ENCODE measurements at places on chromosomes 16 and 17. TPM values are rescaled to one million over a fixed set of nuclear protein-coding genes. Genes with fewer than 3 reads are reported as not detected.

GRCh38 chr17:39639566-39640458, 2.9 kb downstream of the STARD3 start:
- DNase-seq = no peak

DNA sequence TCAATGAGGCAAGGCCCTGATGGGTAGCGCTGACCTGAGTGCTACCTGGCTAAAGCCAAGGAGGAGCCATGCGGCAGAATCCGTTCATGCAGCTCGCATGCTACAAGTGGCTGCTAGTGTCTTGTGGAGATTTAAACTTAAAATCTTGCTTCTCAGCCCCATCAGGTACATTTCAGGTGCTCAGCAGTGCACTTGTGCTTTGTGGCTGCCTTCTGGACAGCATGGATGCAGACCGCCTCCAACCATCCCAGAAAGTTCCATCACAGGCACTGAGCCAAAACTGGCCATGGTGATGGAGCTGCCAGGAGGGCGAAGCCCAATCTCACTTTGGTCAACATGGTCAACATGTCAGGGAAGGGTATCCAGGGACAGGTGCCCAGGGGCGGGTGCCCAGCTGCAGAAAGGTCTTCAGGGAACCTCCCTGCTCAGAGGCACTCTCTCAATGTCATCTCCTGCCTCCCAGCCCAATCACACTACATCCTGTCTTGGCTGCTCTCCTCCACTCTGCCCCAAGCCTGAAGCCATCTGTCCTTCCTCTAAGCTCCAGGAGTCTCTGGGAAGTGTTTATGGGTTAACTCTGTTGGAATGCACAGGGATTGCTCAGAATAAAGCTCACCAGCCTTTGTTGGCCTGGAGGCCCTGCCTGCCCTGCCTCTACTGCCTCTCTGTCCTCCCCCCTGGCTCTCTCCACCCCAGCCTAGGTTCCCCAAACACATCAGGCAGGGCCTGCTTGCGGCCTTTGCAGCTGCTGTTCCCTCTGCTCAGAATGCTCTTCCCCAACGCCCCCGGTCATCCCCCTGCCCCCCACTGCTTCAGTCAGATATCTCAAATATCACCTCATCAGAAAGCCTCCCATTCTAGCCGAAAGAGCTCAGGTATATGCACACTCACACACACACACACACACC, 18.3 kb upstream of the TNFRSF13B start:
- no peak for DNase-seq

Gene OR1F1
- total RNA-seq = not detected

DNA sequence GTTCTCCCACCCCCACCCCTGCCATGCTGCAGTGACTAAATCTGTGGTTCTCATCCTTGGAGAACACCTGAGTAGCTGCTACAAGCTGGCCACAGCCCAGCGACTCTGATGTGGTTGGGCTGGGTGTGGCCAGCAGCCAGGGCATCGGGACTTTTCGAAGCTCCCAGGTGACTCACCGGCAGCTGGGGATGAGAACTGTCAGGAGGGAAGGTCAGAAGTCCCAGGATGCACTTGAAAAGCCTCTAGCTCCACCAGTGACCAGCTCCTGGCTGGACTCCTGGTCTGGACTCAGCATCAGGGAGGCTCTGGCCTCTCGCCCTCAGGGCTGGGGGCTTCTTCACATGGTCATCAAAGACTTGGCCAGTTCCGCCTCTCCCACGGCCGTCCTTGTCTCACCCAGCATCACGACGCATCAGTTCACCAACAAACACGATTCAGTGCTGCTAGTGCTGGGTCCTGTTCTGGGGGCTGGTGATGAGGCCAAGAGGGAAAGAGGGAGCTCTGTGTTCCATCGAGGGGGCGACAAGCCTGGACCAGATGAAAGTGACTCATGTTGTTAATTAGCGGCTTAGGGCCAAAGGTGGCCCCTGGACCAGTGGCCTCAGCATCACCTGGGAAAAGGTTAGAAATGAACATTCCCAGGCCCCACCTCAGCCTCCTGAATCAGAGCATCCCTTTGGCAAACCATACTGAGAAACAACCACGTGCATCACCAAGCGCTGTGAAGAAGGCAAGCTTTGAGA, 3.9 kb upstream of the C17orf99 start:
- DNase-seq = peak; percentile 86

DNA sequence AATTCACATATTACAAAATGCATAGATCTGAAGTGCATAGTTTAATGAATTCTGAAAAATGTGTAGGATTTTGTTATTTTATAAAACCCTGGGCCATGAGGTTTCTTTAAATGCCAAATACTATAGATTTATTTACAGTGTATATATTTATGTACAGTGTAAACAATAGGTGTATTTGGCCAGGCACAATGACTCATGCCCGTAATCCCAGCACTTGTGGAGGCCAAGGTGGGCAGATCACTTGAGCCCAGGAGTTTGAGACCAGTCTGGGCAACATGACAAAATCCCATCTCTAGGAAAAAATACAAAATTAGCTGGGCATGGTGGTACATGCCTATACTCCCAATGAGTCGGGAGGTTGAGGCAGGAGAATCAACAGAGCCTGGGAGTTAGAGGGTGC, 249.4 kb downstream of the PRKCA start:
- DNase-seq = no peak

Measured in colonic mucosa (tissue), 4 donors.